T-helper 9 cell (primary cell): ENCODE measurements at places on chromosomes 3 and 15.

- DNase-seq = no peak
Measured at GRCh38 chr3:162332344-162332743, 835.7 kb downstream of the OTOL1 start.

GRCh38 chr15:65226221-65226620, 14.9 kb upstream of the CILP start:
- no peak for DNase-seq

- no peak for DNase-seq
Measured at GRCh38 chr3:125166599-125167136, 45.9 kb downstream of the SLC12A8 start.

- DNase-seq = peak; percentile 41
Measured at GRCh38 chr3:193605876-193606275, 12.9 kb downstream of the OPA1 start.

DNA sequence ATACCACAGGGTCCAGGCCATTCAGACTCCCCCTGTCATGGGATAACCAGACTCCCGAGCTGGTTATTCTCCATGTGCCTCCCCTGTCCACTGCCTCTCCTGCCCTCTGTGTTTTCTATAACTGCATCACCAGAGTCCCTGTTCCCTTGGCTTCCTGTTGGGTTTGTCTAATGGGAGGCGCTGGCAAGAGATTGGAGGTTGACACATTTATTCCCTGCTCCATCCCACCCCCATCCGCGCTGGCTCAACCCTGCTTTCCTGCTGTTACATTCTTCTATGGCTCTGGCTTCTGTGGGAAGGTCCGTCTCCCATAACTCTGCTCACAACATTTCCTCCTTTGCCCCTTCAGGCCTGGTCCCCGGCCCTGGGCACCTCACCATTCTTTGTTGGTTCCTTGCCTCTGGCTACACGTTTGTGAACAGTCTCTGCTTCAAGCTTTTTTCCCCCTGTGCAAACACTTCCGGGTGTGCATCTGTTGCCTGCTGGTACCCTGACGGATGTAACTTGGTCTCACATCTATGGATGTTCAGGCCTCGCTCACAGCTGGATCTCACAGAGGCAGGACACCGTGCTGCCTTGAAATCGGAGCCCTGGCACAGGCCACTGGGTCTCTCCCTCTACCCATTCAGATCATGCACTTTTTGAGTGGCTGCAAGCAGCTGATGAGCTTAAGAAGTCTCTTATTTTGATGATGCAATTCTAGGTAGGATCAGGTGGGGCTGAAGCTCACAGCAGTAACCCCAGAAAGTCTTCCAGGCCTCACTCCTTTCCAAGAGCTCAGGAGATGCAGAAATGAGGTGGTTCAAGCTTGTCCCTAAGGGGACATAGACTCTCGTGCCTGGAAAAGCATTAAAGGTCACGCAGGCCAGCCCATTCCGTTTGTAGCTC, 68.6 kb upstream of the ATP13A3 start:
- no peak for DNase-seq

- no peak for DNase-seq
Measured at GRCh38 chr3:179898024-179898423, 138.7 kb downstream of the PEX5L start.

DNA sequence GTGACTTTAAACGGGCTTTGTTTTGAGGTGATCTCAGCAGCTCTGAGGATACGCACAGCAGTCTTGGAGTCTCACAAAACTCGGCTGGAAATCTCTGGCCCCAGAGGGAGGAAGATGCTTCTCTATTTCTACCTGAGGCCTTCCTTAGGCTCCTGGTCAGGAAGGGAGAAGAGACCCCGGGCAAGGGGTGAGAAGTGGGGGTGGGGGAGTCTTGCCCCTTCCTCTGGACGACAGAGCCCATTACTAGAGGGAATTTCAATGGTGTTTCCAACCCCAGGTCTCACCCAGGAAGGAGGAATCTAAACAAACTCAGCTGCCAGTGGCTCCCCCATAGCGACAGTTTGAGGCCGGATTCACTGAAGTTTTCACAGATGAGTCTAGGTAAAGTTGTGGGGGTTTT, 37.4 kb upstream of the PCSK6 start:
- DNase-seq = no peak

DNA sequence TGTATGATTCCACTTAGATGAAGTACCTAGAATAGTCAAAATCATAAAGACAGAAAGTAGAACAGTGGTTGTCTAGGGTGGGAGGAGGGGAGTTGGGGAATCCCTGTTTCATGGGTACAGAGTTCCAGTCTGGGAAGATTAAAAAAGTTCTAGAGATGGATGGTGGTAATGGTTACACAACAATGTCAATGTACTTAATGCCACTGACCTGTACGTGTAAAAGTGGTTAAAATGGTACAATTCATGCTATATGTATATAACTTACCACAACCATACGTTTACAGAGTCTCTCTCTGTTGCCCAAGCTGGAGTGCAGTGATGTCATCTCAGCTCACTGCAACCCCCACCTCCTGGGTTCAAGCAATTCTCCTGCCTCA, 6.5 kb downstream of the SFMBT1 start:
- no peak for DNase-seq

DNA sequence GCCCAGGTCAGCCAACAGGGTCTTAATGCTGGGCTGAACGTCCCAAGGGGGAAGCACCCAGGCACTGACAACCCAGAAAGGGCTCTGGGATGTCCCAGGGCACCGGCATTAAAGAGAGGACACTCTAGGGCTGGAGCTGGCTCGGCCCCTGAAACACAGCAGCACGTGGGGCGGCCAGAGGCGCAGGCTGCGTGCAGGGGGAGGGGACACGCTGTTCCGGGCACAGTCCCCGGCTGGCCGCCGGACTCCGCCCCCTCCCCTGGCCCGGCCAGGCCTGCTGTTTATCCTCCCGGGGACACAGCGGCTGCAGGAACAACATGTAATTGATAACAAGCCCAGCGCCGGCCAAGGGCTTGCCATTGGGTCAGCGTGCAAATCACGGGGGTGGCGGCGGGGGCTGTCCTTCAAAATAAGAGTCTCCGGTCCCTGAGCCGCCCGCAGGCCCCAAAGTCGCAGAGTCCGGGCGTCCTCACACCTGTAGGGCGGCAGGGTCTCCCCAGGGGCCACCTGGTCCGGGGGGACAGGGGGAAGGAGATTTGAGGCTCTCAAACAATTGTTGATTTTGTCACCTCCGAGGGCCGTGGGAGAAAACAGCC, 1.3 kb downstream of the KLF15 start:
- DNase-seq = no peak

- no peak for DNase-seq
Measured at GRCh38 chr15:29589416-29589815, 232.9 kb downstream of the TJP1 start.

DNA sequence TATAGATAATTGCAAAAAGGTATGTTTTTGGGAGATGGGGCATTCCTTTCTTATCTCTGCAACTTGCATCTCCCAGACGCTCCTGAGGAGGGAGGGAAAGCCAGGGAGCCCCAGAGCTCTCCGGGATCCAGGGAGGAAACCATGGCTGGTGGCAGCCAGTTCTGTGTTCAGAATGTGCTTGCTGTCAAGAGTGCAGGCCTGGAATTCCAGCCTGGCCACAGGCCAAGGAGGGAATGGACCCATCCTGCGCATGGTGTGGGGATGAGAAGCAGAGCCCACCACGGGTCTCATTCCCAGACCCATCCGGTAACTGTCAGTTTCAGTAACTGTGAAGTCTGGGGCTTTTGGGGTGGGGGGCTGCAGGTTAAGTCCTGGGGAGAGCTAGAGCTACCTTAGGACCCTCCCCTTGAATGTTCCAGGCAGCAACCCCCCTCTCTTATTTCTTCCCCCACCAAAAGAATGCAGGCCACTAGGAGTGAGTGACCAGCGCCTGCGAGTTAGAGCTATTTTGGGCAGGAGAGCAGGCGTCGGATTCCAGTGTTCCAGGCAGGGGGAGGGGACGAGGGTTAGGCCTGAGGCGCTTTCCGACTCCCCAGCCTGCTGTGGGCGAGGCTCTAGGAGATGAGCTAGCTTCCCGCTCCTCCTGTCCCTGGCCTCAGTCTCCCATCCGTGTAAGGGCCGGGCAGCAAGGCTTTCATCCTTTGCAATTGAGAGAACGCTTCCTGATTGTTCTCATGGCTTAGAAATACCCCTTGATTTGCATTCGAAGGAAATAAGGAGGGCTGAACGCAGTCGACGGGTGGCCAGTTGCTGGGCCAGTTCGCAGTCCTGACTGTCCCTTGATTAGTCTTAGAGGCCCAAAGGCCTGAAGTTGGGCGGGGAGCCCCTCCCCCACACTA, 781 bp upstream of the DAG1 start:
- no peak for DNase-seq

DNA sequence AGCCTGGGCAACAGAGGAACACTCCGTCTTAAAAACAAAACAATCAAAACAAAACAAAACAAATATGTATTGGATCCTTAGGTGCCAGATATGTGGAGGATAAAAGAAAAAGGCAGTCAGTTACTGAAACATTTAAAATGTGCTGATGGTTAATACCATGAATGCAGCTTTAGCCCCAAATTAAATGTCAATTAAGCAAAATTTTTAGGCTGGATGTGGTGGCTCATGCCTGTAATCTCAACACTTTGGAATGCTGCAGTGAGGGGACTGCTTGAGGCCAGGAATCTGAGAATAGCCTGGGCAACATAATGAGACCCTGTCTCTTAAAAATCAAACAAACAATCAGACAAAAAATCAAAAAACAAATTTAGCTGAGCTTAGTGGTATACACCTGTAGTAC, 8.5 kb upstream of the CHMP2B start:
- no peak for DNase-seq

GRCh38 chr3:18189282-18190050, 235.7 kb downstream of the SATB1 start:
- DNase-seq = no peak

DNA sequence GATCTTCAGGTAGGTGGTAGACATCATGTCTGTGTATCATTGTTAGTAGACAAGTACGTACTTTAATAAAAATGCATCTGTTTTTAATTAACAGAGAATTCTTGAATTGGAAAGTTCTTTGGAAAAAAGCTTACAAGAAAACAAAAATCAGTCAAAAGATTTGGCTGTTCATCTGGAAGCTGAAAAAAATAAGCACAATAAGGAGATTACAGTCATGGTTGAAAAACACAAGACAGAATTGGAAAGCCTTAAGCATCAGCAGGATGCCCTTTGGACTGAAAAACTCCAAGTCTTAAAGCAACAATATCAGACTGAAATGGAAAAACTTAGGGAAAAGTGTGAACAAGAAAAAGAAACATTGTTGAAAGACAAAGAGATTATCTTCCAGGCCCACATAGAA, 149.1 kb upstream of the LRRFIP2 start:
- no peak for DNase-seq

GRCh38 chr3:196965804-196966173, 2.8 kb downstream of the PIGZ start:
- DNase-seq = no peak

GRCh38 chr15:25724899-25725298, 138.2 kb downstream of the ATP10A start:
- no peak for DNase-seq

DNA sequence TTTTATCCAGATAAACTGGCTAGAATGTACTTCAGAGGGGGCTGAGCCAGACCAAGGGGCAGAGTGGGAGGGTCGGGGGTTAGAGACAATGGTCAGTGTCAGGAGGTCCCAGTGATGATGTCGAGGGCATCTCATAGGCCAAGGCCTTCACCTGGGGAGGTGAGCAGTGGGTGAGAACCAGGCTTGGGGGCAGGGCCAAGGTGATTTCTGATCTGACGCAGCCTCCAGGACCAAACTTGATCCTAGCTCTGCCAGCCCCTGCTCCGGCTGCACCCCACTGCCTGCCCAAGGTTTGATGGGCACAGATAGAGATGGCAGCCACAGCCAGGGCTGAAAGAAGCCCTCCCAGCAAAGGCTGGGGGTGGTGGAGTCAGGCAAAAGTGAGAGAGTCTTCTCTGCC, 14.9 kb downstream of the XYLB start:
- DNase-seq = no peak

- no peak for DNase-seq
Measured at GRCh38 chr15:100060276-100060926, 281.4 kb downstream of the ADAMTS17 start.

GRCh38 chr15:52003710-52004109, 15.3 kb upstream of the MAPK6 start:
- no peak for DNase-seq

DNA sequence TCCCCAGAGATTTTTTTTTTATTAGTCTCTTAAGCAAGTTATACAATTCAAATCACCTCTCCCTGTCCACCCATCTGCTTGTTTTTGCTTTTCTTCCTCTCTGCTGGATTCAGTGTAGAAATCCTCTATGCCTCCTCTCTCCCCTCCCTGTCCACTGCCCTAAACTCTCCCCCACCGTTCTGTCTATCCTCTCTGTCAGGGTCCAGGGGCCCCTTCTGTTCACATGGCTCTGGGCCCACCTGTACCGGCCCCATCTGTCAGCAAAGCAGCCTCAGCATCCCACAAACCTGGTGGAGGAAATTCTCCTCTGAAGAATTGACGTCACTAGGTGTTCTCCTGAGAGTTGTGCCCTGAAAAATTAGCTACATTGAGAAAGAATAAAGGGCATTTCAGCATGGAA, 137.6 kb upstream of the CMC1 start:
- DNase-seq = no peak

GRCh38 chr3:16849795-16850194, 35.0 kb upstream of the PLCL2 start:
- no peak for DNase-seq
